Kidney tubule cell (primary cell): ENCODE measurements at places on chromosomes 7 and 10.

DNA sequence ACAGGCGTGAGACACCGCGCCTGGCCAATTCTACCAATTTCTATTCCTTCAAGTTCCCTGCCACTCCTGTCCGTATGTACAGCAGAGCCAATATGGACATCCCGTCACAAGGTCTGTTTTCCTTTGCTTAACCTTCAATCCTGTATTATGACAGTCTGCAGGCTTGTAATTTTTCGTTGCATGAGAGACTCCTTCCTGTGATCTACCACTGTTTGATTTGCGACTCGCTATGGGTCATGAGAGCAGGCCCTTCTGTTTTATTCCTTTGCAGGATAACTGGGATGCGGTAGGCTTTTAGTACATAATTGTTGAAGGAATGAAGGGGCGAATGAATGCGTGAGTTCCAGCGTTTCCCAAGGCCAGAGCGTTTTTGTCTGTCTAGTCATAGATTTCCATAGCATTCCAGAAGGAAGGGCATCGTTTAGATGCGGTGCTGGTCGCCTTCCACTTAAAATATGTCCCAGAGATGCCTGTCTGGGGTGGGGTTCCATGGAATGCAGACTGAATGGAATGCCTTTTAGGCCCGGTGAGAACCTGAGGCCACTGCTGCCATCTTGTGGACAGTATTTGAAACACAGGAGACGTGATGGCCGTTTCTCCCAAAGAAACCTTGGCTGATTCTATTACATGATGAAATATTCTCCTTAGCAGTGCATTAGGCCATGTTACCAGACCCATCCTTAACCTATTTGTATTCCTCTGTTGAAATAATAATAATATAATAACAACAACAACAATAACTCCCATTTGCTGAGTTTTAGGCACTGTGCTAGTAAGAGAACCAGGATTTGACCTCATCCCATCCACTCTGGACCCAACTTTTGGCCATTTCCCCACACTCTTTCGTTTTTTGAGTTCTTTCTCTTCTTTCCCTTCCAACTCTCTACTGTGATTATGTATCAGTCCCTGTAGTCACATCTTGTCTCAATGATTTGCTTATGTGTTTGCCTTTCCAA is 193.2 kb downstream of the MYOF start:
- DNase-seq: peak; percentile 94

DNA sequence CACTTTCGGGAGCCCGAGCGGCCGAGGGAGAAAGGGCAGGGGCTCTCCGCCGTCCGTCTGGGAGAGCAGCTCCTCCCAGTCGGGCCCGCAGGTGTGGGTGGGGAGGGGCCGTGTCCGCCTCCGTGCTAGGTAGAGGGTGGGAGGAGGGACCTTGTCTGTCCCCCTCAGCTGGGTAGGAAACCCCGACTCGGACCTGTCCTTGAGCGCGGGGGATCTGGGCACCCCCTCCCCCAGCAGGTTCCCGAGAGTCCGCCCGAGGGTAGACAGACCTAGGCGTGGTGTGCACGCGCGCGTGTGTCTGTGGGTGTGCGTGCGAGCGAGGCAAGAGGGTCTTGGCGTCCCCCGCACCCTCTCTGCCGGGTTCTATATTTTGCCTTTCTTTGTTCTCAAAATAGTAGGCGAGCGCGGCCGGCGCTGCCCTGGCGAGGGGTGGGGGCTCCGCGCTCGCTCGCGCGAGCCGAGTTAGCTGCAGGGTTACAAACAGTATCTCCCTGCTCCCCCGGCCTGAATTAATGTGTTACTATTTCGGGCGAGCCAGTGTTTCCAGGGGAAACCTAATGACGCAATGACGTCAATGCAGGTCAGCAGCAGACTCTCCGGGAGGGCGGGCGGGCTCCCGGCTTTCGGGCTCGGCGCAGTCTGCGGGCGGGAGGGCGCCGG is 73.9 kb upstream of the LEP start:
- peak; percentile 87 for DNase-seq

- DNase-seq: no peak
These were observed 36.4 kb downstream of the MYPN start for GRCh38 chr10:68145705-68146104.

GRCh38 chr7:22833957-22834356 is 11.3 kb upstream of the TOMM7 start:
- no peak for DNase-seq

- DNase-seq: no peak
These were observed 142.4 kb upstream of the SAMD8 start for GRCh38 chr10:74969093-74969492.

- DNase-seq: no peak
These were observed 33.0 kb downstream of the PDLIM1 start for GRCh38 chr10:95257849-95258248.

- no peak for DNase-seq
These were observed 173.9 kb downstream of the ARID5B start for GRCh38 chr10:62075414-62075813.

DNA sequence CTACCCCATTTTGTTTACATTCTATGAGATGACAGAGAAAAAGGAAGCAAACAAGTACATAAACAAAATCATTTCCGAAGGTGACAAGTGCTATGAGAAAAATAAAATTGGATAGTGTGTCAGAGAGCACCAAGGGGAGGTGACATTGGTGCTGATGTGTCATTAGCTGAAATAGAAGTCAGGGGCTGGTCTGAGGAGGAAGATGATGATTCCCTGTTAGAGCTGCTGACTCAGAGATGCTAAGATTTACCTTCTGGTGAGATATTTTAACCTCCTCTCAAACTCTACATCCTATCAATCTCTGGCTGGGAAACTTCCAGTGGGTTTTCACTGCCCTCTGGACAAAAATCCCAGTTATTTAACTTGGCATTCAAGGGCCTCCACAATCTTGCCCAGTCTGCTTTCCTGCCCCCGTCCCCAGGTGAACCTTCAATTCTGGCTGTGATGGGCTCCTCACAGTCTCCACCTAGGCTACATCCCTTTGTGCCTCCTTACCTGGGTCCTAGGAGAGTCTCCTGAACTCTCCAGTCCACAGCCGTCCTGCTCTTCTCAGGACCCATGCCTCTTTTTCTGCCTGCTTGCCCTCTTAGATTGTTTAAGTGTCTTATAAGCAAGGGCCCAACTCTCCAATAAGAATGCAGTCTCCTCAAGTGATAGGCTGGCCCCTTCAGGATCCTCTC is 26.6 kb downstream of the DUSP5 start:
- peak; percentile 45 for DNase-seq

DNA sequence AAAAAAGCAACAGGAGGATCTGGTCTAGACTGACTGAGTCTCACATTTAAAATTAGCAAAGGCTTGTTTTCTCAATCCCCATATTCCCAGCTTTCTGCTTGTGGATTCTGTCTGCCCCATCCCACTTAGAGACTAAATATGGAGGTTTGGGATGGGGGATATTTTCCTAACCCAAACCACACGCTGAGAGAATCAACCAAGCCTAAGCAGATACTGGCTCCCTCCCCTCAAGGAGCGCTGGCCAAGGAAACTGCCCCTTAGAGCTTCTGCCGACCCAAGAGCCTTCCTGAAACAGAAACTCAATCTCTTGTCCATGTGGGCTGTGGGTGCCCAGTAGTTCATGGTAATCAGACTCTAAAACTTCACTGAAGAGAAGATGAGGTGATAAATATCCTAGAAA is 3.9 kb downstream of the FFAR4 start:
- DNase-seq: no peak

DNA sequence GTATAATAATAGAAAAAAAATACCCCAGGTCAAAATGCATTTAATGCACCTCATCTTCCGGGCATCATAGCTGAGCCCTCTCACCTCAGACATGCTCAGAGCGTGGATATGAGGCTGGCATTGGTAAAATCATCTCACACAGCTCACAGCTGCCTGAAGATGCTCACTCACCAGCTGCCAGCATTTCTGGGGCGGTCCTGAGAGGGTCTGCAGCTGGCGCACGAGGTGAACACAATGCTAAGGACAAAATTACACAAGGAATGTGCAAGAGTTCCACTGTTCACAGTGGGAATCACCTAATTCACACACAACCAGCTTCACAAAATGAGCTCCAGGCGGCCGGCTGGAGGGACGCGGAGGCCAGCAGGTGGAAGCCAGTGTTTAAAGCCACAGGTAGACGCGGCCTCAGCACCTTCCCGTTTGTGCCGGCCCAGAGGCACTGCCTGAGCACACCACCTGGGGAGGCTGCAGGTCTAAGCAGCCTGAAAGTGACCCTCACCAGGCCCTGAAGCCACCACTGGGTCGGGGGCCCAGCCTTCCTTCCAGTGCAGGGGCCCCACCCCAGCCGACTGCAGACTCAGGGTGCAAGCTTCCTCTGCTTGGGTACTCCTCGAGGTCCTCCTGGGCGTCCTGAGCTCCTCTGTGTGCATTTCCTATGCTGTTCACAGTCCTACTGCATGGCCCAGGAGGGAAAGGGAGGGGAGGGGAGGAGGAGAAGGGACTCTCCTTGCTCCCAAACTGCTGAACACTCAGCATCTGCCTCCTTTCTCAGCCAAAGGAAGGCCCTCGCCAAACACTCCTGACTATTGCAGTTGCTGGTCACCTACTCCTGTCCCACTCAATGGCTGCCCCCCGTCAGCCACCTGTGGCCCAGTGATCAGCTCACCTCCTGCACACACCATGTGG is 61.2 kb upstream of the FAM20C start:
- DNase-seq: no peak

GRCh38 chr7:55140221-55140940 is 121.6 kb downstream of the EGFR start:
- peak; percentile 68 for DNase-seq

- DNase-seq: peak; percentile 87
These were observed 176.0 kb upstream of the NAMPT start for GRCh38 chr7:106460792-106461254.

DNA sequence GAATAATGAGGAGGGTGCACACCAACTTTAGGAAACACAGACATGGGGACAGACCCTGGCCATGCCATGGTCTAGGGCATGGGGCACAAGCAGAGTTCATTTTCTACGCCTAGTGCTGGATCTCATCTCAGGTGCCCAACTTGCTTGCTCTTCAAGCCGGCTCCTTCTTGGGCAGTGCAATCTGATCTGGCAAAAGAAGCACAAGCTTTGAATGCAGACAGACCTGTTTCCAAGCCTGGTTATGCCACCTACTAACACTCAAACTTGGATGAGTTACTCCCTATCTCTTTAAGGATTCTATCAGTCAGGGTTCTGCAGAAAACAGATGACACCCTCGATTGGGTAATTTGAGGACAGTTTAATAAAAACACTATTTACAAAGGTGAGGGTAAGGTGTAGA is 34.9 kb upstream of the WAPL start:
- DNase-seq: no peak

DNA sequence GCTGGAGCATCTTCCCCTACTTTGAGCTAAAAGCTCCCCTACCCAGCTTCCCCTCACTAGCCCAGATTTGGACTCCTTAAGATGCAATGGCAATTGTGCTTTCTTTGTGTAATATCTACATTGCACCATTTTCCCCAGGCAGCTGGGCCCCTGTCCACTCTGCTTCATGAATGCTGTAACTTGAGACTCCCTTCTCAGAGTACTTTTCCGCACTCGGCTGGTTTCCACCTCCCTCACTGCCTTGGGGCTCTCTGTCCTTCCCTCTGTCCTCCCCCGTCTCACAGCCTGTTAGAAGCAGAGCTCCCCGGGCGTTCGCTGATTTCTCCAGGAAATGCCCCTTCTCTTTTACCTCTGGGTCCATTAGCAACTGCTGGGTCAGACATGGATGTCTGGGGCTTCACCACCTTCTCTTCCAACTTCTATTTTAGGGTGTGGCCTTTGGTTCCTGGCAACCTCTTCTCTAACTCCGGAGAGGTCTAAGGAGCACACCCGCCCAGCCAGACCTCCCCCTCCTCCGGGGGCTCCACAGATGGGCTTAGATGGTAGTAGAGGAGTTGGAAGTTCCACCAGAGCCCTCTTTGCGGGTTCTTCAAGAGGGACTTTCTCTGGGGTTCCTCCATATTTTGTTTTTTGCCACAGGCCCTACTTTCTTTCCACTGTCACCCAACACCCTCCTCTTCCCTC is 2.9 kb upstream of the TMEM72 start:
- DNase-seq: peak; percentile 19
